Small intestine (tissue), 16 donors: ENCODE measurements at places on chromosomes 12 and 14.

DNA sequence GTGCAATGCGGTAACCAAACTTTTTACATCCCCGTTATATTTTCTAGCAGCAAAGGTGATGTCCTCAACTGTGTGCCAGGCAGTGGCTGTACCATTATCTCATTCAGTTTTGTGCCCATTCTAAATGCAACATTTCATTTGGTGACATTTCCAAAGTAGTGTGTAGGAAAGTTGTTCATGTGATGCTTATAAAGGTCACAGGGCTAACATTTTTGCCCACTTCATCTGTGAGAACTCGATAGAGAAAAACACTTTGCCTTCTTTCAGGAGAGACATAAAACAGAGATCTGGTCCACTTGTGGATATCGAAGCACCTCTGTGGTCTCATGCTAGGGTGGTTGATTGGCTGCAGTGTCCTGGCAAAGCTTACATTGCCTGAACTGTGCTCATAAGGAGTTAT lies 414.2 kb upstream of the PDE3A start:
- DNase-seq: no peak

DNA sequence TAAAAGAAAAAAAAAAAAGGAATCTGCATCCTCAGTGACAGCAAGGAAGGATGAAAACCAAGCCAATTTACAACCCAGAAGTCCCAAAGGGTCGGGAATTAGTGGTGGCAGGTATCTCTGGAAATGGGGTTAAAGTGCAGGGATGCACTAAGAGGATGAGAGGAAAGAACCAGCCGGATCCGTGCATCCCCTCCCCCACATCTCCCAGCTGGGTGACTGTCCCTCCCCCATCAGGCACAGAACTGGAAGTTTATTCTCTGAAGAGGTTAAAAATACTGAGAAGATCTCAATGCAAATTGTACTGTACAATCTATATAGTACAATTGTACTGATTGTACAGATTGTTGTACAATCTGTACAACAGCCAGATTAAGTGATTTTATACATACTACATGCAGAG lies 15.4 kb downstream of the CLMN start:
- no peak for DNase-seq

DNA sequence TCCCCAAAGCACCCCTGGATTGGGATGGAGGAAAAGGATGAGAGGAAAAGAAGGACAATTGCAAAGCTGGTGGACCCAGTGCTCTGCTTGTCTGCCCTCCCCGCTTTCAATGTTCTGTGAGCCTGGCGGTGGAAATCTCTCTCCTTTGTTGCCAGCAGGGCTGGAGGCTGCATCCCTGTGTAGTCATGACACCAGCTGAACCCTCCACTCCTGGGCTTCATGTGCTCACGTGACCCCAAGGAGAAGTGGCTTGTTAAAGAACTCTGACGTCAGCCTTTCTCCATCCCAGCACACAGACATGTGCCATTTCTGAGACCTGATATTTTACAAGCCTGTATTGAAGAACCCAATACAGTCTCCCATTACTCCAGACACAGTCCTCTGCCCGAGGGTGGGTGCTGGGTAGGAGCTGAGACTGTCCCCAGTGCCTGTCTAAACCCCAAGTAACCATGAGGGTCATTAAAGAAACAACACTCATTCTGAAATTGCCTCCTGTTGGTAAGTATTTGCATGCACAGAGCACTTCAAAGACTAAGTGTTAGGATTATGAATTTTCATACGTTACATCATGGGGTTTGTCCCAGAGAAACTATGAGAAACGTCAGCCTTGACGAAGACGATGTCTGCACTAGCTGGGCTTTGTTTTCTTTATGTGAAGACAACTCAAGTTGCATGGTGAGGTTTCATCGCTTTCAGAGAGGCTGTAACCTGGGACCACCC lies 21.7 kb downstream of the GALNT16 start:
- no peak for DNase-seq

GRCh38 chr12:39763890-39764169 lies 144.2 kb upstream of the ABCD2 start:
- no peak for DNase-seq

GRCh38 chr14:92986254-92987147 lies 63.6 kb downstream of the CHGA start:
- no peak for DNase-seq

GRCh38 chr14:70156592-70156991 lies 32.2 kb downstream of the SLC8A3 start:
- no peak for DNase-seq

DNA sequence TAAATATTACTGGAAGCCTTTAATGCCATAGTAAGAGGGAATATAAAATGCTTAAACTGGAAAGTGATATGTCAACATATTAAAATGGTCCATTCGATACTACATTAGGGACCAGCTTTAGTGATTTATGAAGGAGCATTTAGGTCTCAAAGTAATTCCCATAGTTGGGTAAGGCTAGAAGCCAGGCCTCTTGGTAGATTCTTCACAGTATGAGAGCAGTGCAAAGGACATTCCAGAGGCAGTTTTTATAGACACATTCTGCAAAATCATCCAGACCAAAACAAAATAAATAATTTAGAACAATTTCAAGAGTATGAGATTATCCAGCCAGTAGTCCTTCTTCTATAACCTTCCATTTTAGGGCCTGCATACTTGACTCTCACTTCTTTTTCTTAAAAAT lies 142.6 kb upstream of the PDZRN4 start:
- no peak for DNase-seq

DNA sequence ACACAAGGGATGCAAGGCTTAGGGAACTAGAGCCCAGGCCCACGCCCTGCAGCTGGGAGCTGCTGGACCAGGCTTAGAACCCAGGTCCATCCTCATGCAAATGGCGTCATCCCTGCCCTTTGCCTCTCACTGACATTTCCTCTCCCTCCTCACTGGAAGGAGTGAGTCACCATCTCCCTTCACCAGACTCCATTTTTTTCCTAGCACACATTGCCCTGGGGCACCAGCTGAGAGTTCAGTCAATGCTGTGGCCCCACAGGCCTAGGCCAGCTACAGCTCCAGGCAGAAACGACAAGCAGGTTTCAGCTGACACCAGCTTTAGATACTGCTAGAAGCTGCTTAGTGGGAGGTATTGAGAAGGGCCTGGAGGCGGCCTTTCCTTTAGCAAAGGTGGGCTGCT lies 98.9 kb downstream of the RIMBP2 start:
- peak; percentile 3 for DNase-seq

DNA sequence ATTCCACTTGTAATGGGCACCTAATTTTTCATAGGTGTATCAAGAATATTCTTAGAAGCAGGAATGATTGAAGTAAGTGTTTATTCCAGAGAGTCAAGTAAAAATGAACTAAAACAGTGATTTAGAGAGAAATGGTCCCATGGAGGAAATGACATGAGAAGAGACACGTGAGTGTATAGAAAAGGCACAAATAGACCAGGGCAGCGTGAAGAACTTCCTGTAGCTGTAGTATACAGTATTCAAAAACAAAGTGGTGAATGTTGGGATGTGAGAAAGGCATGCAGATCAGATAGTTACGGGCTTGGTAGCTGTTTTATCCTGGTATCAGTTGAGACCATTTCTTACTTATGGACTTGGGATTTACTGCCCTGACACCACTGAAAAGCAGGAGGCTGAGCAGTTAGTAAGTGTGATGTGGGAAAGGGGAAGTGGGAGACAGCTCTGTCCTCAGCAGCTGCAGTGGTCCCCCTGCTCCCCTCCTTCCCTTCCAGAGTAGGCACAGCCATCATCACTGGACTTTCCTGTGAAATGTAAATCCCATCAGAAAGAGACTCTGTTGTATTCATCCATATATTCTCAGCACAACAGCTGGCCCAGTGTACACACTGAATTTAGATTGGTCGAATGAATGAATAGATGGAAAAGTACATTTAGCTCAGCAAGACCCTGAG lies 16.8 kb upstream of the TESPA1 start:
- no peak for DNase-seq

- peak; percentile 40 for DNase-seq
Observed at GRCh38 chr12:98745578-98746391, 100.7 kb downstream of the APAF1 start.

DNA sequence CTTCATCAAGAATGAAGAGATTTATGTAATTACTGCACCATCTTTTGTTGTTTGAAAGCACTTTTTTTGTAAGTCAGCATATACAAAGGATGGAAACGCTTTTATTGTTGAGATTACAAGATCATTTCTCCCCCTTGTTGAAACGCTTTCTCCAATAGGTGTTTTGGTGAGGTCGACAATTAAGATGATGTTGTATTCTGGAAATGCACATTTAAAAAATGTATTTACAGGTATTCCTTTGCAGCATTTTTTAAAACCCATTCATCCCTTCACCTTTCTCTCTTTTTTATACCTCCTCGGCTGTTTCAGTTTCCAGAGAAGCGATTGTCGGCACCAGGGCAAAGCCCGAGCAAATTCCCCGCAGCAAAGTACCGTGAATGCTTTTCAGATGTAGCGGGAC lies 499.9 kb downstream of the VRK1 start:
- no peak for DNase-seq

GRCh38 chr12:43812926-43813325 lies 6.8 kb upstream of the TWF1 start:
- no peak for DNase-seq

GRCh38 chr12:92735131-92735721 lies 32.4 kb downstream of the PLEKHG7 start:
- peak; percentile 23 for DNase-seq

- DNase-seq: no peak
Observed at GRCh38 chr14:54622192-54622958, 55.4 kb downstream of the SAMD4A start.

GRCh38 chr14:56351861-56352260 lies 227.7 kb upstream of the TMEM260 start:
- DNase-seq: no peak

- DNase-seq: no peak
Observed at GRCh38 chr12:49489154-49489553, 49.7 kb upstream of the KCNH3 start.

GRCh38 chr14:100541621-100542560 lies 45.3 kb downstream of the BEGAIN start:
- DNase-seq: no peak

- no peak for DNase-seq
Observed at GRCh38 chr14:92863286-92864080, 59.5 kb upstream of the CHGA start.

- DNase-seq: no peak
Observed at GRCh38 chr14:54839701-54840119, 62.9 kb downstream of the GCH1 start.

- DNase-seq: no peak
Observed at GRCh38 chr14:54354968-54355641, 41.7 kb upstream of the CDKN3 start.

- peak; percentile 73 for DNase-seq
Observed at GRCh38 chr12:123126294-123127181, 24.4 kb downstream of the PITPNM2 start.

DNA sequence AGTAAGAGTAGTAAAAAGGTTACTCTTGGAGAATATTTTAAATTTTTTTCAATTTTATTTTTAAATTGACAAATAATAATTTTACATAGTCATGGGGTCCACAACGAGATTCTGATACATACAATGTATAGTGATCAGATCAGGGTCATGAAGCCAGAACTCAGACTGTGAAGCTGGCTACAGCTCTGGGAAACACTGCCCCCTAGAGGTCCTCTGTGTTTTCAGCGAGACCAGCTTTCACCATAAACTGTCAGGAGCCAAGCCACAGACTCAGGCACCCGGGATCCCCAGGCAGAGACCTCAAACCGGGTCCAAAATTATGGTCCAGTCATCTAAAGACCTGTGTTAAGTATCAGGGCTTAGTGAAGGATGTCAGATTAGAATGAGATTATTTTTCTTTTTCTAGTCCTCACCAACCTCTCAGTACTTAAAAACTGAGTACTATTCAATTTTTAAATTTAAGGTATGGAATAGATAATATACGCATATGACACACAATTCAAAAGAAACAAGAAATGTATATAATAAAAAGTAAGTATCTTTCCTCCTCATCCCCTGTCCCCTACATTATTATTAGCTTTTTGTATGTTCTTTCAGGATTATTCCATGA lies 397.1 kb downstream of the MDGA2 start:
- peak; percentile 51 for DNase-seq

DNA sequence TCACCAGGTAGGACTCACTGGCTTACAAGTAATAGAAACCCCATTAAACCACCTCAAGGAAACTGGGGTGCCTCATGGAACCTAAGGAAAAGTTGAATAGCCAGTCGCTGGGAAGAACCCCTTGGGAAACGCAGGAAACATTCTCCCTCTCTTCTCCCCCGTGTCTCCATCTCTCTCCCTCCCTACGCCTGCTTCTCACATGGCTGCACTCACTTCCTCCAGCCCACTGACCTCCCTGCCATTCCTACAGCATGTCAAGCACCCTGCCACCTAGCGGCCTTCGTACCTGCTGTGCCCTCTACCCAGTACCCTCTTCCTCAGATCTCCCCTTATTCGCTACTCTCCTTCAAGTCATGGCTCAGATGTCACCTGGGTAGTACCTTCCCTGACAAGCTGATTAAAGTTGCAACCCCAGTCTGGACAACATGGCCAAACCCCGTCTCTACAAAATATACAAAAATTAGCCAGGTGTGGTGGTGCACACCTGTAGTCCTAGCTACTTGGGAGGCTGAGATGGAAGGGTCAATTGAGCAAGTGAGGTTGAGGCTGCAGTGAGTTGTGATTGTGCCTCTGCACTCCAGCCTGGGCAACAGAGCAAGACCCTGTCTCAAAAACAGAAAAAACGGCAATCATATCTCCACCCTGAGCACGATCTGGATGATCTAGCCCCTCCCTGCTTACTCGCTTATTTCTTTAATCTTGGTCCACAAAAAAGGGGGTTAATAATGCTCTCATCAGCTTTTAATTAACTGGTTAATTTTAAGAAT lies 6.4 kb upstream of the DTX1 start:
- peak; percentile 11 for DNase-seq

DNA sequence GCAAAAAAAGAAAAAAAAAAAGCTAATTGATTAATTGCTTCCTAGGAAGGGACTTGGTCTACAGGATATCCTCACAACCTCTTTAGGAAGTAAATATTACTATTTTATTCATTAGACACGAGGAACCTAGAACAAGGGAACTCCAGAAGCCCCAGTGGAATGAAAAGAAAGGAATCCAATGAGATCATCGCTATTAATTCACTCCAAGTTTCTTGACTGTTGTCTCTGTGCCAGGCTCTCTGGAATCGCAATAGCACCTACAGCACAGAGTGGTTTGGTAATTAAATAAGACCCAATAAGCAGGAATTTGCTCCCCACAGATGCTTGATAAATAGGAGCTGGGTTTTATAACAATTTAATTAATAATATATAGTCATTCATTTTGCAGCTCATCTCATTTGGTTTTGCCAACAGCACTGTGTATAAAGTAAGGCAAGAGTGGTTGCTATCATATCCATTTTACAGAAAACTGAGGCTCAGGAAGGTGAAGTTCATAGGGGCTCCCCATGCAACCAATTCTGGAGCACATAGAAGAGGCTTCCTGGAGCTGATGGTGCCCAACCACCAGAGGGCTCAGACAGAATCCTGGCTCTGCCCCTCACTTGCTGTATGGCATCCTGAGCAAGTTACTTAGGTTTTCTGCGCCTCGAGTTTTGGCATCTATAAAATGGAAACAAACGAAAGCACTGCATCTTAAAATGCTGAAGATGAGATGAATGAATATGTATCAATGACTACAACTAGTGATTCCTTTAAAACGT lies 420.2 kb downstream of the MED13L start:
- DNase-seq: no peak
